CD4-positive, alpha-beta T cell treated with Interleukin-4 for 4 hours (primary cell): ENCODE measurements at places on chromosomes 6 and 20.

DNA sequence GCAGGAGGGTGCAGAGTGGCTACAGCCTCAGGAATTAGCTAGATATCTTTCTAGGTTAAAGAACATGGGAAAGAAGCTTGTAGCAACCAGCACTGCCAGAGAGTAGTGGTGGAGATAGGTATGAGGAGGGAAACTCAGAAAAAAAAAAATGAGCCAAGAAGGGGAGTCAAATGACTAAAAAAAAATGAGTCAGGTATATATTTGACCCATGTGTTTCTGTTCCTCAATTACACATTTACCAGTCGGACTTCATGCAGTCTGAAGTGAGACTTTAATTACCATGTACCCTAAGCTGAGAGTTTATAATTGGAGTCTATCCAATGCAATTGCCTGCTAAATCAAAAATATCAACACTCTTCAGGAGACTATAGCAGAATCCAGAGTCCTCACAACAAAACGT is 964.6 kb downstream of the HACE1 start:
- no peak for DNase-seq

GRCh38 chr6:86357877-86358276 is 579.5 kb upstream of the HTR1E start:
- no peak for DNase-seq

- DNase-seq, result no peak
These were observed 128.1 kb upstream of the LY86 start for GRCh38 chr6:6460416-6460815.

DNA sequence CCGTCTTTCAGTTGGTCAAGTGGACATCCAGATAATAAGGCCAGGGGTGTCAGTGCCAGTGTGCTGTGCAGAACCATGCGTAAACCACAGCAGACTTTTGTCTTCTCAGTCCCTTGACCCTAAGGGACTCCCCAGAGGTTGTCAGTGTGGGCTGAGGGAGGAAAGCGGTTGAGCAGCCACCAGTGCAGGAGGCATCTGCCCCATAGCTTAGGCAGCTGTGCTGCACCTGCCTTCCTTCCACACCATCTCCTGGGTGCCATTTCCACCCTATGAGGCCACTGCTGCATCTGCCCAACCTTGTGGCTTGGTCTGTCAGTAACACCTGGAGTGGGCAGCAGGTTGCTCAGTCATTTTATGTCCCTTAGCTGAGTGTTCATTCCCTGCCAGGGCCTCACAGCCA is 26.0 kb downstream of the PRPF6 start:
- no peak for DNase-seq

- DNase-seq, result no peak
These were observed 338.0 kb upstream of the PTCHD4 start for GRCh38 chr6:48449002-48449401.

DNA sequence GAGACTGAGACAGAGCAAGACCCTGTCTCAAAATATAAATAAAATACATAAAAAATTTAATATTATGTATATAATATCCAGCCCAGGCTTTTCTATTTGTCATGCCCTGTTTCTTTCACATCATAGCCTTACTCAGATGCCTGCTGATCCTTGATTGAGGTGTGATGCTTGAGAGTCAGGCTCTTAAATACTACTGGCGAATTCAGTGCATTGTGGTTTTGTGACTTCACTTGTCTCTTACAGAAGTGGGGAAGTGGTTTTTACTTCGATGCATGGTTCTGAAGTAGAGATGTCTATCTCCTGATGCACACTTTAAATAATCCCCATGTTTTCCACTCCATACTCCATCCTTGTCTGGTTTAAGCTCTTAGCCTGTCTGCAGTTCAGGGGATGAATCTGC is 29.1 kb downstream of the ASXL1 start:
- DNase-seq, result peak; percentile 71

GRCh38 chr6:37906121-37906520 is 86.6 kb downstream of the ZFAND3 start:
- no peak for DNase-seq

- no peak for DNase-seq
These were observed 15.6 kb downstream of the ILRUN start for GRCh38 chr6:34680802-34681515.

DNA sequence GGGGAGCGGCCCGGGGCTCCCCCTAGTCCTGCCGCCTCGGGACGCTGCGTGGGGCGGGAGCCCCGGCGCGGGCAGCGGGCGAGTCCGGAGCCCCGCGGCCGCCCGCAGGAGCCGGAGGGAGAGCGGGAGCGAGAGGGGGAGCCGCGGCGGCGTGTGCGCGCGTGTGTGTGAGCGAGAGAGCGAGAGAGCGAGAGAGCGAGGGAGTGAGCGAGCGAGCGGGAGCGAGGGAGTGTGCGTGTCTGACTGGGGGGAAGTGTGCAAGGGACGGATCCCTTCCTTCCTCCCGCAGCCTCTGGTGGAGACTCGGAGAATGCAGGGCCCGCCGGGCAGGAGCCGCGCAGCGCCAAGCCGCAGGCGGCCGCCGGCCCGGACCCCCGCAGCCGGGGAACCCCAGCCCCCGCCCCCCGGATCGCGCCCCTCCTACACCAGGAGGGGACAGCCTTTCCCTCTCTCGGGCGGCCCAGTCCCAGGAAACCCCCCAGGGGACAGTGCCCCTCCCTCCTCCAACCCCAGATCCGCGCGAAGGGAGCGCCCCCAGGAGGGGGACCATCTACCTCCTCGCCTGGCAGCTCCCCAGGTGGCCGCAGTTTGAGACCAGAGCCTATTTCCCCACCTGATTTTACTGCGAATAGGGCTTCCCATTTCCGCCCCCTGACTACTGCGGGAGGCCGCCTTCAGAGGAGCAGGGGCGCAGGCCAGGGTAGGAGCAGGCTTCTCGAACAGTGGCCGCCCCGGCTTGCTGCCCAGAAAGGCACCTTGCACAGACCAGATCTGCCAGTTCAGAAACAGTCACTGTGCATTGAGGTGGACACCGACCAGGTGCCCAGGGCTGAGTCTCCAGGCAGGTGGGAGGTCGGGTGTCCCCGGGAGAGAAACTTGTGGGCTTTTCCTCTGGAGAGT is at the start of gene CDH22:
Gene CDH22 (minus strand): TSS at position 241 of the 900 bp plus-strand sequence. CDS start 57,204 bp downstream, outside the sequence.
- peak; percentile 5 for DNase-seq

GRCh38 chr6:161117942-161118341 is 126.4 kb downstream of the MAP3K4 start:
- no peak for DNase-seq

DNA sequence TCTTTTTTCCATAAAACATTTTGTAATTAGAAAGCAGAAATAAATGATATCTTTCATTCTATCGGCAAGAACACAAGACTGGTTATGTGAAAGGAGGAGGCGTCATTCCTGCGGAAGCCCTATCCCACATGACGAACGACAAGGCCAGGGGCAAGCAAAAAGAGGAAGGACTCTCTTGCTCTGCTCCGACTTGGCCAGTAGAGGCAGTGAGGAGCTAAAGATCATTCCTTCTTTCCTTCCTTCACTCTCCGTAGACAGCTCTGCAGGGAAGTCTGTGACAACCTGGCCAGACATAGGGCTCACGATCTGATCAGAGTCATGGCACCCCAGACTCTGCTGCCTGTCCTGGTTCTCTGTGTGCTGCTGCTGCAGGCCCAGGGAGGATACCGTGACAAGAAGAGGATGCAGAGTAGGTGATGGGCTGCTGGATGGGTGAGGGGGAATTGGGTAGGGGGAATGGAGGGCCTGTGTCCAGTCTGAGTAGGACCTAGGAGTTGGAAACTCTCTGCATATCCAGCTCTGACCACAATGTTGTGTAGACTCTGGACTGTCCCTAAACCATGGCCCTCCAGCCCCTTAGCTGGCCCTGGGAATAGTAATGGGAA is at the start of gene WFDC10A:
Gene WFDC10A (plus strand): TSS at position 244 of the 605 bp plus-strand sequence. CDS start 75 bp downstream, at position 319.
- DNase-seq, result peak; percentile 30

DNA sequence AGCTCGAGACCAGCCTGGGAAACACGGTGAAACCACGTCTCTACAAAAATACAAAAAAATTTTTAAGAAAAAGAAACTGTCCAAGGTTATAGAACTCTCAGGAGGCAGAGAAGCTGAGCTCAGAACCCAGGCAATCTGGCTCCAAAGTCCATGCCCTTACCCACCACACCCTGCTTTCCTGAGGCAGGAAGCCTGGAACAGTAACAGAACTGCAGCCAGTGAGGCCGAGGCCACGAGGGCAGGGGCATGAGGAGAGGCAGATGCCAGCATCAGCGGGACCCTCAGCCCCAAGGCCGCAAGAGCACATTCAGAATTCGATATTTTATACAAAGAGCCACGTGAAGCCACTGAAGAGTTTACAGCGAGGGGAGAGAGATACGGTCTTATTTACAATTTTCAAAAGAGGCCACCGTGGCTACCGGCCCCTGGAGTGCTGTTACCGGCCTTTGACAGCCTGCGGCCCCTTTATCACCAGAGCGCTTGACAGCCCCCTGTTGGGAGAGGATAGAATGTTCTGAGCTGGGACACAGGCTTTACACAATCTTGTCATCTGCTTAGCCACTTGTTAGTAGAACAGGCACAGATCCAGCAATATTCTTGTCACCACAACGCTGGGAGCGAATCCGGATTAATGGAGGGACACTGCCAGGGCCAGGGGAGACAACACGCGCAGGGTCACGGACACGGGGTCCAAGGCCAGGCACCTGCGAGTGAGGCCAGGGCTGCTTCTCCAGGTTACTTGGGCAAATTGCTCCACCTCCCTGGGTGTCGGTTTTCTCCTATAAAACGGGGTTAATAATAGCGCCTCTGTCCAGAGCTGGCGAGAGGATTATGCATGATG is 5.6 kb downstream of the SPATA2 start:
- no peak for DNase-seq

GRCh38 chr6:48641544-48641943 is 530.5 kb upstream of the PTCHD4 start:
- no peak for DNase-seq

- no peak for DNase-seq
These were observed 97.8 kb upstream of the PRDM1 start for GRCh38 chr6:105988321-105988720.

GRCh38 chr6:132728616-132729015 is 14.8 kb upstream of the VNN1 start:
- no peak for DNase-seq

DNA sequence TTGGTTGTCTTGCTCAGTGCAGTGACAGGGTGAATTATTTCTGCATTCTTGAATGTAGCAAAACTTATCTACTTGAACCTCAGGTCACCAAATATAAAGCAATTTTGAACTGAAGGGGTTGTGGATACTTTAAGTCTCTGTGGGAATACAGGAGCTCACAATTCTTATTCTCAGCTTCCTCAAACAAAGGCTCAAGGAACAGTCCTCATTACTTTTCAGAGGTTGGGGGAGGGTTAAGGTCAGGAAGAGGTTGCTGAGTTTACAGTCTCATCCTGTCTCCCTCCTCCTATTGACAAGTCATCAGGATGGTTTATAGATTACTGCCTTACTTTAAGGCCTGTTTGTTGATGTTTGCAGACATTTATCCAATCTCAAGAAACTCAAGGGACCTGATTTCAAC is 143.6 kb upstream of the SPACA1 start:
- no peak for DNase-seq

GRCh38 chr6:23180504-23181293 is 611.3 kb downstream of the HDGFL1 start:
- no peak for DNase-seq

GRCh38 chr20:57913156-57913930 is 203.5 kb upstream of the PMEPA1 start:
- DNase-seq, result no peak

DNA sequence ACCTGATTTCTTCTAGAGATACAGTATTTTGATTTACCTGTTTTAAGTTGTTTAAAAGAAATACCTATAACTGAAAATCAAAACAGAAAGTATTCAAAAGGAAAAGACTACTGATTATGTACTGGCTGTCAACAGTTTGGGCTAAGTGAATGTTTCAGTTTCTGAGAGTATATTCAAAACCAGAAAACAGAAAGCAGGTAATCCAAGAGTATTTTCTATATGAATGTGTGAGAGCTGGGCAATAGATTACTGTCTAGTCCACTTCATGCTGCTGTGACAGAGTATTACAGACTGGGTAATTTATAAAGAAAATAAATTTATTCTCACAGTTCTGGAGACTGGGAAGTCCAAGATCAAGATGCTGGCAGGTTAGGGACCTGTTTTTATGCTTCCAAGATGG is 261.0 kb downstream of the ARHGAP18 start:
- no peak for DNase-seq

DNA sequence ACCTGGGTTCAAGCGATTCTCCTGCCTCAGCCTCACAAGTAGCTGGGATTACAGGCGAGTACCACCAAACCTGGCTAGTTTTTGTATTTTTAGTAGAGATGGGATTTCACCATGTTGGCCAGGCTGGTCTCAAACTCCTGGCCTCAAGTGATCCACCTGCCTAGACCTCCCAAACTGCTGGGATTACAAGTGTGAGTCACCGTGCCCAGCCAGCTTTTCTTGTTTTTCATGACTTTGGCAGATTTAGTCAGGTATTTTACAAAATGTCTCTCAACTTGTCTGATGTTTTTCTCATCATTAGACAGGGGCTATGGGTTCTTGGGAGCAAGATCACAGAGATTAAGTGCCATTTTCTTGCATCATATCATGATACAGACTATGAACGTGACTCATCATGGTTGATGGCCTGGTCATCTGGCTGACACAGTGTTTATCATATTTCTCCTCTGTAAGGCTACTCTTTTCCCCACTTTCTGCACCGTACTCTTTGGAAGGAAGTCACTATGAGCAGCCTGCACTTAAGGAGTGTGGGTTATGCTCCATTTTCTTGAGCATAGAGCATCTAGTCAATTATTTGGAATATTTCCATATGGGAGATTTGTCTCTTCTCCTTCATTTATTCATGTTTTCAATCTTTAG is 67.8 kb downstream of the RNF182 start:
- no peak for DNase-seq

DNA sequence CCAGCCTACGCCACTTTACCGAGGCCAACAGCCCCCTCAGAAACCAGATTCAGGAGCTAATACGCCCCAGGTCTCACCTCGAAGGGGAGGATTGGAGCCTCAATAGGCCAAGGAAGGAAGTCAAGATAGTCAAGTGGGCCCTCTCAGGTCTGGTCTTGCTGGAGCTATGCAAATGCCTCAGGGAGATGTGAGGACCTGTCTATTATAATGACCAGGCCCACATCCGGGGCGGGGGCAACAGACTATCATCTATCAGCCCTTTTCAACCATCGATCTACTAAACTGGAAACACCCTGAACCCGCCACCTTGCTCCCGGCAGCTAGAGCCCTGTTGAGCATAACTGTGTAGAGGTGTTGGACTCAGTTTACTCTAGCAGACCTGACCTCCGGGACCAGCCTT is 12.7 kb upstream of the GSTA3 start:
- DNase-seq, result no peak

DNA sequence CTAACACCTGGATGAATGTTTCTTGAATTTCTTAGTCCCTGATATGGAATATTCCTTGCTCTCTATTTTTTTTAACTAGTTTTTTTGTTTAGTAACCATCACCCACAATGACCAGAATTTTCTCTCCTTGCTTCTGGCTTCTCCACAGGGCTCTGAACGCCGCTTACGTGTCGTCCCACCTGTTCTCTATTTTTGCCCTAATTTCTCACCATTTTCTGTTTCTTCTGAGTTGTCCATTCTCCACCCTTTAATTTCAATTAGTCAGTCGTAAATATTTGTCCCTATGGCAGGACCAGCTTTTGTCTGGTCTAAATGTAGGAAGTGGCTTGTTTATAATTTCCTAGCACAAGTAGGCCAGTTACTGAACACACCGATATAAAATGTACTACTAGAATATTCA is 52.3 kb downstream of the PLCB4 start:
- DNase-seq, result no peak

- DNase-seq, result no peak
These were observed 97.5 kb downstream of the AIG1 start for GRCh38 chr6:143158113-143158581.
